ENCODE measurements at places on chromosomes 13 and 19.

DNA sequence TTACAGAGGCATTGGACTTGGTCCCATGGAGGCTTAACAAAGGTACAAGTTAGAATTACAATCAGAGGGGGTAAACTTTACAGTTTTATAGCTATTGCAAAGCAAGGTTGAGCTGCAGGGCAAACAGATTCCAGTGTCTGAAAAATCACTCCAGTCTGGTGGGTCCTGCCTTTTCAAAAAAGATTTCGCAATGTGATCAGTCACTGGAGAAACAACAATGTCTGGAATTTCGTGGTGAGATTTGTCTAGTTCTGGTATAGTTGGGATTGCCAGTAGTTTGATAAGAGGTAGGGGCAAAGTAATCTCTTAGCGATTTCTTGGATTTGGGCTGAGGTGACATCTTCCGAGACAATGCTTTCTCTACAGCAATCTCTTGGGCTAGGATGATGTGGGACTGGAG, 1198.2 kb upstream of the PCDH9 start:
- DNase-seq, result no peak

GRCh38 chr13:30196025-30196424, 111.3 kb downstream of the KATNAL1 start:
- DNase-seq, result no peak

- no peak for DNase-seq
Observed at GRCh38 chr13:79519255-79519654, 38.3 kb downstream of the NDFIP2 start.

- no peak for DNase-seq
Observed at GRCh38 chr13:44416744-44417143, 43.1 kb downstream of the SERP2 start.

DNA sequence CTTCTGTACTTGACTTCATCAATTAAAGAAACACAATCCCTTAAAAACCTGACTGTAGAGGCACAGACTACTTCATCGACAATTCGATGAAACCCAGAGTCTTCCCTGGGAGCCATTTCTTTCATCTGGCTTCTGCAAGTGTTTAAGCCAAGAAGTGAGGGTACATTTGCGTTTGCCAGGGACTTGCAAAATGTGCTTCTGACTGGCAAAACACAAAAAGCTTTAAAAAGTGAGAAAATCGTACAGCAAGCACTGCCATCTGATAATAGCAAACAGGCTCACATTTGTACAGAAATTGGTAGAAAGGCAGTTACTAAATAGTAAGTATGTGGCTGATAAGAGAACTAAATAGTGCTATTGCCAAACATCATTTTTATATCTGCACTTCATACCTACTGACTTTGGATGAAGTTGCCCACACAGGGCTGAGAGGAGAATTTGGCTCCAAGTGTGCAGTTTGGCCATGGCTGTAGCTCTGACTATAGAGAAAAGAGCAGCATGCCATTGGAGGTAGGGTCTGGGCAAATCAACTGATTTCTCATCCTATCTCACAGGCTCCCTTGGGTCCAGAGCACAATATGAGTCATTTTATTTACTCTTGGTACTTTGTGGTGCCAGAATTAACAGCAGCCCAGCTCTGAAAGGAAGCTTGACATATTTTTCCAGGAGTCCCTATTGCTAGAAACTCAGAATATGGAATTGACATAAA, 358.1 kb downstream of the OXGR1 start:
- DNase-seq, result no peak

DNA sequence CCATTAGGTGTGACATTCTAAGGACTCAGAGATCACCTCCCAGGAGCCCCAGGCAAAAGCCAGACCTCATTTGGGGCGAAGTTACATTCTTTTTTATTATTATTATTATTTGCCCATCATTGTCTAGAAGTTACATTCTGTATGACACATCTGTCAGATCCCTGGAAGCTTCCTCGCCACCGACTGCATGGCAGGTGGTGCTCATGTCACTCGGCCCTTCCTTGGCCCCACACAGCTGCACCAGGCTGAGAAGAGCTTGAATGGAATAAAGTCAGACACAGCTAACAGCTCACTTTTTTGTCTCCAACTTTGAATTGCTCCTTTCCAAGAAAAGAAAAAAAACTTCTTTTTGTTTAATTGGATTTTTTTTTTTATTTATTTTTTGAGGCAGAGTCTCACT, 41.4 kb upstream of the LDLR start:
- DNase-seq, result no peak

DNA sequence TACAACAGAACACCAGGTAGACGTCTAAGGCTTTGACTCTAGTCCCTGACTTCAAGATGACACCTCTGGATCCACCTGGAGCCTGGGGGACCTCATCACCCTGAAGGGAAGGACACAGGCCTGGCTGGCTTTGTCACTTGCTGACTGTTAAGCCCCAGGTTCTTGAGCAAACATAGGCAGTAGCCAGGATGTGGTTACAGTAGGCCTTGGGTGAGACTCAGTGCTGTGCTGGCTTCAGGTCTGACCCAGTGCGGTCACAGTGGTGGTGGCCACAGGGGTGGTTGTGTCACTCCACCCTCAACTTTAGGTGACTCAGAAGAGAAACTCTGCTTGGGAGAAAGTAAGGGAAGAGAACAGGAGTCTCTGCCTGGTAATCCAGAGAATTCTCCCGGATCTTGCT, 497.8 kb downstream of the UQCRFS1 start:
- no peak for DNase-seq

- DNase-seq, result no peak
Observed at GRCh38 chr19:33799476-33799875, 2.8 kb downstream of the KCTD15 start.

DNA sequence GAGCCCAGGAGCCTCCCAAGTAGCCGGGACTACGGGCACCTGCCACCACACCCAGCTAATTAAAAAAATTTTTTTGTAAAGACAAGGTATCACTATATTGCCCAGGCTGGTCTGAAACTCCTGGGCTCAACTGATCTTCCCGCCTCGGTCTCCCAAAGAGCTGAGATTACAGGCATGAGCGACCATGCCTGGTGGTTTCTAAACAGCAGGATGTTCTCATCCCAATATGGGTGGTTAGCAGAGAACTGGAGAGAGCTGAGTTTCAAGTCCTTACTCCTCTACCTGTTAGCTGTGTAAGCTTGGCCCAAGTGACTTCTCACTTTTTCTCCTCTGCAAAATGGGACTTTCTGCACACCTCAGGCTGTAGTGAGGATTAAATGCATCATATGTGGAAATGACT, 8.0 kb downstream of the TMEM91 start:
- DNase-seq, result no peak

DNA sequence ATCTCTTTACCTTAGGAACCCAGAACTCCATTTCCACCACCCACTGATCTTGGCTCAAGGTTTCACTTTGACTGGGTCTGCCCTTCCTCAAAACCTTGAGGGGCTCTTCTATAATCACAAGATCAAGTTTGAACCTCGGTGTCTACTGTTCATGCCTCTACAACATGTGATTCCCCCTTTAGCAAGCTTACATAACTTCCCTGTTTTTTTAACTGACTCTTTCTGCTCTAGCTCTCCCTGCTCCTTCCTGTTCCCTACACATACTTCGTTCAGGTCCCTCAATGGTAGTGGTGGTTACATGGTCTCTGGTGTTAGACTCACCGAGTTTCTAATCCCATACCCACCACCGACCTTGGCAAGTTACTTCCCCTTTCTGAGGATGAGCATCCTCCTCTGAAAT, 26.7 kb downstream of the CEACAM8 start:
- DNase-seq, result no peak

DNA sequence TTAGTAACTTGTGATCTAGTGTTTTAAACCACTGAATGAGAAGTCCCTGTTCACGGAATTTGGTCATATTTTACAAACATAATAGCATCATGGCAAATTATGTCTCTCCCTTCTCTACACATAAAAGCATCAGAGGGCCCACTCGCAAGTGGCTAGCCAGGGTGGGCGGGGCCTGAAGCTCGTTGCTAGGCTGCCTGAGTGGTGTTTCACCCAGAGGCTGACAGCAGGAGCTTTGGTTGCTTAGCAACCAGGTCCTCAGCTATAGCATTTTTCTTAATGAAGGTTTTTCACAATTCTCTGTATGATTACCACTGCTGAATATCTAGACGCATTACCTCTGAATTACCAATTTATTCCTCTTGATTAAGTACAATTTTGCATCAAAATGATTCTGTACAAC, 126.5 kb downstream of the NALCN start:
- DNase-seq, result no peak

DNA sequence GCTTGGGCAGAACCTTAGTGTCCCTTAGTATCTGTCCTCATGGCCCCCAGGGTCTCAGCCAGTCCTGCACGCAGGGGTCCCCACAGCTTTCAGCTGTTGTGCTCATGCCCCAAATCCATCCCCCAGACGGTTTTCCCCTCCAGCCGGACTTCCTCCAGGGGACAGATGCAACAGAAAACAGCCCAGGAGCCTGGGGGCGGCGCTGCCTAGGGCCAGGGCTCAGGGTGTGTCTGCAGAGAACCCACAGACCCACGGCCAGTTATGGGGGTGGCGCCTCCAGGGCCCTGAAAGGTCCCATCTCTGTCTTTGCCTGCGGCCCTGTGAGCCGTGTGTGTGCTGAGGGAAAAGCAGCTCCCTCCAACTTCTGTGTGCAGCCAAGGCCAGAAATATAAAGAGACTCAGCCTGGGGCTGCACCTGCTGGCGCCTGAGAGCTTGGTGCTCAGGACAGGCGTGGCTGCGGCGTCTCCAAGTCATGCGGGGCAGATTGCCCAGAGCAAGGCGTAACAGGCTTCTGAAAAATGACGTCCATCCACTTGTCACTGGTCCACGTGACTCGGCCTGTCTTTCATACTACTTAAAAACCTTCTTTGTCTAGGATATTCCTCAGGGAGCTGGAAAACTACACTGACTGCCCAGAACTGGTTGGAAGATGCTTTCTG, 22.1 kb upstream of the F7 start:
- DNase-seq, result no peak

GRCh38 chr19:17202249-17202648, 12.9 kb upstream of the USE1 start:
- no peak for DNase-seq

DNA sequence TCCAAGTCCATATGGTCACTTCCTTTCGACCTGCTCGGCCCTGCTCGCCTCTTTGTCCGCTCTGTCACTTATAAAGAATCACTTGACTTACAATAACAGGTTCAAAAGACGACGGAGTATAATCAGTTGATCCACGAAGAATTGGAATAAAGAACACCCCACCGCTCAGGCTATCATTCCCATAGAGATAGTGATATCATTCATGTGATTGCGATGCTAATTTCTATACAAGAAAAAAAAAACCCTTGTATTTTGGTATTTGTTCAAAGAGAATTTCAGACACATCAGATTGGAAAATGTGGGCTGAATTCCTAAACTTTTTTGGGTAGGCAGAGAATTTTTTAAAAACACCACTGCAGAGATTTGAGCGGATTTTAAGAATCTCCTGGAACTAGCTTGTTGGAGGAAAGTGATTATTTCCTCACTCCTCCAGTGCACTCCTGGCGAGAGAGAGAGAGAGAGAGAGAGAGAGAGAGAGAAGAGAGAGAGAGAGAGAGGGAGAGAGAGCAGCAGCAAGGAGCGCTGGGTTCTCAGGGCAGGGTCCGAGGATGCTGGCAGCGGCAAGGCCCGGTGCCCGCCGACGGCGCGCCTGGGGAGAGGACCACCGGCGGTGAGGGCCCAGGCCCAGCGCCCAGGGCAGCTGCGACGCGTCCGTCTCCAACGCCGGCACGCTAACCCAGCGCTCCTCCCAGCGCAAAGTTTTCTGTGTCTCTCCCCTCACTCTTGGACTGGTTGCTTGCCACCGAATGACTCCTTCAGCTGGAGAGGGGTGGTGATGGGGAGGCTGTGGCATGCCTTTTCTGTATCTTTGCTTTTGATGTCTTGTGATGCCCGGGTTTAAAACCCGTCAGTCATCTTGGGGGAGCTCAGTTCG, 149.0 kb upstream of the ZNF536 start:
- DNase-seq, result no peak

DNA sequence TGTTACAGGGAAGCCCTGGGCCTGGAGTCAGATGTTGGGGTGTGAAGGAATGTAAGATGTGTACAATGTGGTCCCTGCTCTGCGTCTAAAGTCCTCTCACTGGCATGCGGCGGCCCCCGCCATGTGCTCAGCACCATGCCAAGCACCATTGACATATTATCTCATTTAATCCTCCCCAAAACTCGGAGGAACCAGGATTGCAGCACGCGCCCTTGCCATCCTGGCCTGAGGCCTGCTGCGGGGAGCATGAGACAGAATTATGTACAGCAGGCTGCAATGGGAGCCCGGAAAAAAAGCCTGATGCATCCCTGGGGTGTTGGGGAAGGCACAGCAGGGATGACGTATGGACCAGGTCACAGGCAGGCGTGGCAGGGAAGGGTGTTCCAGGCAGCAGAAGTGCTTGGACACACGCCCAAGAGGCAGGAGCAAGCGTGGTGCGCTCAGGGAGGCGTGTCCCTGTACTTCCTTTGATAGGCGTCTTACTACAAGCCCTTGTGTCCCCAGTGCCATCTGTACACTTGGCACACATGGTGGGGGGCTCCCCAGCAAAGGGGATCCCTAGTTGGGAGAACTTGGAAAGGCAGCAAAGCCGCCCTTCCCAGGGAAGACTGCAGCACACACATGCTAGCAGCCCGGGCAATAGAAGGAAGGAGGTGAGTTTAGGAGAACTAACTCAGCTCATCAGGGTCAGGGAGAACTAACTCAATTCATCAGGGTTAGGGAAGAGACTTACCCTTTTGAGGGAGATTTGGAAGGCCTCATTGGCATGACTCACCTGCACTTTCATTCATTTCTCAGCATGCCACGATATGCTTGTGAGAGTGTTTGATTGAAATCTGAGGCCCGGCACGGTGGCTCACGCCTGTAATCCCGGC, 3.4 kb downstream of the EVI5L start:
- no peak for DNase-seq

DNA sequence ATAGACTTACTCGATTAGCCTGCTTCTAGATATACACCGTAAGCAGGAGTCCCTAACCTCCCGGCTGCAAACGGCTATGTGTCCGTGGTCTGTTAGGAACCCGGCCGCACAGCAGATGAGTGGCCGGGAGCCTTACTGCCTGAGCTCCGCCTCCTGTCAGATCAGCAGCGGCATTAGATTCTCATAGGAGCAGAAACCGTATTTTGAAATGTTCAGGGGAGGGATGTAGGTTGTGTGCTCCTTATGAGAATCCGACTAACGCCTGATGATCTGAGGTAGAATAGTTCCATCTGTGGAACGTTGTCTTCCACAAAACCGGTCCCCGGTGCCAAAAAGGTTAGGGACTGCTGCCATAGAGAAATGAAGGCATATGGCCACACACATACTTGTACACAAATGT, 1491.9 kb downstream of the SLITRK5 start:
- no peak for DNase-seq

DNA sequence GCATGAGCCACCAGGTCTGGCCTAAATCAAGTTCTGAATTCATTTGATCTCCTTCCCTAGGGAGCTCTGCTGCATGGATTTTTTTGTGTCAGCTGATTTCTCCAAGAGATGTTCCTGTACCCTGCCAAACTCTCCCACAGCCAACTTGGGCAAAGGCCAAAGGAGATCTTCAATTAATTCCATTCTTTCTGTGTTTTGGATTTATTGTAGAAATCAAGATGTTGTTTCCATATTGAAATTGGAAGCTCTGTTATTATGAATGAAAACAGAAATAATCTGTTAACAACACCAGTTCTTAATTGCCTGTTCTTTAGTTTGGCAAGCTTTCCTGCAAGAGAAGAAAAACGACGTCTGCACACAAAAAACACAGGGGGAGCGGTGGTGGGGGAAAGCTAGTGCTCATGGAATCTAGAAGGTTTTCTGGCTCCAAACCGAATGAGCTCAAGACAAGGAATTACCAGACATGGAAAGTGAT, 86.5 kb upstream of the ABCC4 start:
- no peak for DNase-seq

GRCh38 chr19:31817971-31818797, 468.9 kb upstream of the TSHZ3 start:
- no peak for DNase-seq
